CD4-positive, alpha-beta T cell (primary cell): ENCODE measurements at places on chromosomes 2 and 18.

- no peak for DNase-seq
These were observed 980 bp upstream of the SPTBN1 start for GRCh38 chr2:54455131-54455562.

- no peak for DNase-seq
These were observed 5.9 kb upstream of the RALB start for GRCh38 chr2:120246546-120247300.

DNA sequence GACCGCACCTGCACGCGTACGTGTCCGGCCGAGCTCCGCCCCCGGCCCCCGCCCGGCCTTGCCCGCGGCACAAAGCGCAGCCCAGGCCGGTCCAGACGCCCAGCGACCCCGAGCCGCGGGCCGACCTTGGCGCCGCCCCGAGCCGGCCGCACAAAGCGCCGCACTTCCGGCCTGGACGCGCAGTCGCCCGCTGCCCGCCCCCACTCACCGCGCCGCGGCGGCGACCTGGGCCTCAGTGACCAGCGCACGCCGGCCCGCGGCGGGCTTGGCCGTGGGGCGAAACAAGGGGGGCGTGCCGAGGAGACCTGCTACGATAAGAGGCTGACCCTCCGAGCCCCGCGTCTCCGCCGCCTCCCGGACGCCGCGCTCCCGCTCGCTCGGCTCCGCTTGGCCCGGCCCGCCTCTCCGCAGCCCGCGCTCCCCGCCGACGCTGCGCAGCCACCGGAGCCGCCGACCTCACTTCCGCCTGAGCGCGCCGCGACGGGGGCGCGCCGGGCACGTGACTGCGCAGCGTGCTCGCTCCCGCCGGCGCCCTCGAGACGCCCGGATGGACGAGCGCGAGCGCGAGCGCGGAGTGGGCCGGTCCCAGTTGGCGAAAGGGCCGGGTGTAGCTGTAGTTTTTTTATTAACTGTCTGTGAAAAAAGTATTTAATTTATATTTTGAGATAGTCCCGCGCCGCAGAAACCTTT is at the start of gene FAM168B:
TSS of gene FAM168B (minus strand) at position 455 of the 690 bp plus-strand sequence. CDS start 10,814 bp downstream, outside the sequence.
- DNase-seq, result peak; percentile 89

- no peak for DNase-seq
These were observed 5.6 kb downstream of the FRZB start for GRCh38 chr2:182860858-182861257.

DNA sequence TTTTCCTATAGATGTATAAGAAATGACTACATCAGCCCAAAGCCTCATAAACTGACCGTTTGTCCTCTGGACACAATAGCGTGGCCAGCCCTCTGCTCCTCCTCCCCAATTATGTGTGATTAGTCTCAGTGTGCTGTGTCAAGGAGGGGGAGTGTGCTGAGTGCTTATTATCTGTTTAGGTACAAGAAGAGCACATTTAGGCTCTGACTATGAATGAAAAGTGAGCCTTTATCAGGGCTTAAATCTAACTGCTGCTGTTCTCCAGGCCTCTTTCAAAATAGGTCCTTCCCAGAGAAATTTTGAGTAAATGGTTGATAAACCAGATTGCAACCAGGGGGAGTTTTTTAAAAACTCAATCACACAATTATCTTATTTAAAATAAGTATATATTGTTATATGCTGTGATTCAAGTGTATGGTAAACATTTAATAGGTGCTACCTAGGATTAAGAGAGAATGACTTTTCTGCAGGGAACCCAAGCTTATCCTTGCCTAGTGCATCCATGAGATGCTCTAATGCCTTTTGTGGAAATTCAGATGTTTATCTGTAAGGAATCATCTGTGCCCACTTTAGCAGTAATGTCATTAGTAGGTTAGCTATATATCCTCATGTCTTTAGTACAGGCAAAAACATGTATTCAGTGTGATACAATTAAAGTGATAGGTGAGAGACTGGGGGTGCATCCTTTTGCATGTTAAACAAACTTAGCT is 168.7 kb upstream of the SIX3 start:
- no peak for DNase-seq

DNA sequence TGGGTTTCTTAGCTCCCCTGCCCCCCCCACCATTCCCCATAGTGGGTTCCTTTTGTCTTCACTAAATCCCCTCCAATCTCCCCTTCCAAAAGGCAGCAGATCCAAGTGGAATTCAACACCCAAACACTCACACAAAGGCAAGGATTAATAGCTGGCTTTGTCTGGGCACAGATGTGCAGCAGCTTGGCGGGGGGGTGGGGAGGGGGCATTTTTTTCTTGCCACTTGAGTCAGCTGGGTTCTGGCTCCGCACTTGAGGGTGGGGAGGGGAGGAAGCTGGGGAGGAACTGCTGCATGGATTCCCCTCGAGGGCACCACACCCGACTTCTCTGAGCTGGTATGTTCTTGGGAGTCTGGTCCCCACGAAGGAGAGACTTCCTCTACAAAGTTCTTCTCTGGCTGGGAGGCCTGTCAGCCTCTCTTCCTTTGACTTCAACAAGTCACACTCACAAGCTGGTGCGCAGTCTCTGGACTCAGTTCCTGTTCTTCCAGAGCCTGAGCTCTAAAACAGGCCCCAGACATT is 36.0 kb downstream of the SERTAD2 start:
- DNase-seq, result no peak

DNA sequence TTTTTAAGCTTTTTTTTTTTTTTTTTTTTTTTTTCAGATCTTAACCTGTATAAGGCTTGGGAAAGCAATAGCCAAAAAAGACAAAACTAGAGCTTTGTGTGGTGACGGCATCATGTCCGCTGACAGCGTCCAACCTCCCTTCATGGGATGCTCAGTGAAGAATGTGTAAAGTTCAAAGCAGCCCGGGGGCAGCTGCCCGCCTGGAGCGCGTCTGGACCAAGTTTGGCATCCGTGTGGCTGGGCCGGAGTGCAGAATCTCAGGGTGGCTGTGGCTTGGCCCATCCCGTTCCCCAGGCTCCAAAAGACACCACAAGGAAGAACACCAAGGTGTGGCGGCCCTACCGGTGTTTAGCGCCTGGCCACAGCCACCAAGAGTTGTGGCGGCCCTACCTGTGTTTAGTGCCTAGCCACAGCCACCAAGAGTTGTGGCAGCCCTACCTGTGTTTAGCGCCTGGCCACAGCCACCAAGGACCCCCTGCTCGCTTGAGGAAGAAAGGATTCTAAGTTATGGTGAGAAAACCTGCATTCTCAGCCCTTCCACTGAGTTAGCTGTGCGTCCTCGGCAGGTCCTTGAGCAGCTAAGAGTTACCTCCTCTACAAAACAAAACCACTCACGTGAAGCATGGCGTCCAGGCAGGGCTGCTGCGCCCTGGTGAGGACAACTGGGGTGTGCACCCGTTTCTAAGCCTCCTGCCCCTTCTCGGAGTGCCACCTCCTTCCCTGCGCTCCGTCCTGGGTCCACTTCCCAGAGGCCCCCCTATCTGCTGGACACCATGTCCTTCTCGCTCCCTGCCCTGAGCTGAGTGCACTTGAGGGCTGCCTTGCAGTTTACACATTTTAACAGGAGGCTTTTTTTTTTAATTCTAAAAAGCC is 103.6 kb upstream of the SALL3 start:
- DNase-seq, result no peak

DNA sequence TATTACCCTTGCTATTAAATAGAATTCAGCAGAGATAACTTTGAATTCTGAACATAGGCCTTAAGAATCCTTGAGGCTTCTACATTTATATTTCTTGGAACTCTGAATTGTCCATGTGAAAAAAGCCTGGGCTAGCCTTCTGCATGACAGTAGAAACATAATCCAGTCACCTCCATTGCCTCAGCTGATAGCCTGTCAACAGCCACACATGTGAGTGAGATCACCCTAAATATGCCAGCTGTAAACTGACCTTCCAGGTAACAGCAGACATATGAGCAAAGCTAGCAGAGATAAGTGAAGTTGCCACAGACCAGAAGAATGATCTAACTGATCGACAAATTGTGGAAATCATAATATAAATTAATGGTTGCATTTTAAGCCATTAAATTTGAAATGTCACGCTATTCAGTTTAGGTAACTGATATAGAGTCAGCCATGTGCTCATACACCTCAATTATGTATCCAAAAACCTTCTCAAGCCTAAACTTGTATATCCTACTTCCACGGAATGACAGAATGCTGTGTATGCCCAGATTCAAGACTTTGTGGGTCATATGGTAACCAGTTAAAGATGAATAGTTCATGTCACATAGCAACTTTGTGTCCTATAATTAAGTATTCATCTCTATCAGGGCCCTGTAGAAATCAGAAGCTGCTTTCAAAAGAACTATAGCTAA is 48.1 kb upstream of the SETBP1 start:
- DNase-seq, result no peak

- DNase-seq, result no peak
These were observed 3.0 kb downstream of the SPATA3 start for GRCh38 chr2:230998882-230999281.

DNA sequence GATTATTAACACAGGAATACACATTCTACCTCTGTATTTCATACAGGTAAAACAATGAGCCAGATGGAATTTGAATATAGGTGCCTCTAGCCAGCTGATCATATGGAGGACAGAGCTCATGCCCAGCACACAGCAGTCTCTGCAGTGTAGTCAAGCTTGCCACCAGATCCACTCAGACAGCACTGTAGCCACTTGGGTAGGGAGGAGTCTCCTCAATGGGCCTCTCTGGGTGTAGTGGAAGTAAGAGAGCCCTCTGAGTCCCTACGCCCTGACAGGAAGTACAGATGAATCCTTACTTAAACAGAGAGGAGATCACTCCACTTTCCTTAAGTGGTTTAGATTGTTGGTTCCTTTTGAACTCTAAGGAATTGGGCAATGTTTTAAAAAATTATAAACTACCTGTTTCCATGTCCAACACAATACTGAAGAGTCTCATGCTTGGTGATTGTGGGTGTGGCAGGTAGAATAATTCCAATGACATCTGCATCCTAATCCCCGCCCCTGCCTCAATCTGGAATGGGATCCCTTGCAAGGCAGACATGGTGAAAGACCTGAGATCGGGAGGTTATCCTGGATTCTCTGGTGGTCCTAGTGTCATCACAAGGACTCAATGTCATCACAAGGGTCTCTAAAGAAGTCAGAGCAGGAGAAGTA is 23.0 kb upstream of the TMEM200C start:
- no peak for DNase-seq

DNA sequence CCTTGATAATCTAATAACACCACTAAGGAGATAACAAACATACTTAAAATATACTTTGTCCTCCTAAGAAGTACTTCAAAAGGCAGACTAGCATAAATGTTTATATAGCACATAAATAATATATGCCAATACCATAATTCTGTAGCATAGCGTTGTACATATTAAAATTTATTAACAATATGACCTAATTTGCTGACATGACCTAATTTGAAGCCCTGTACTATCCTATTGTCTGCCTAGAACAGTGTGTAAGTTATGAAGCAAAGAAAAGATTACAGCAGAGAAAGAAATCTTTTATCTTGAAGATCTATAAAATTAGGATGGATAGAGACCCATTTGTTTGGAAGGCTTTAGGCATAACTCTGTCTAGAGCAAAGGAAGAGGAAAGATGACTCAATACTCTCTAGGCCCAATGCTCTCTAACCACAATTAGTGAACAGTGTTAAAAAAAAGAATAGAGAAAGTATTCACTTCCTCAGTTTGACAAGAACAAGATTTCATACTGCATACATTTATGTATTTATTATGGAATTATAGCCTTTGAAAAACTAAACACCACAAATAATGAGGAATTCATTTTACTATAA is 231.3 kb downstream of the ZRANB3 start:
- no peak for DNase-seq

- no peak for DNase-seq
These were observed 14.6 kb downstream of the STRADB start for GRCh38 chr2:201466050-201466675.

- no peak for DNase-seq
These were observed 14.6 kb downstream of the SLC4A5 start for GRCh38 chr2:74328573-74328972.

- no peak for DNase-seq
These were observed 90.3 kb downstream of the C1QL2 start for GRCh38 chr2:119068154-119068725.

DNA sequence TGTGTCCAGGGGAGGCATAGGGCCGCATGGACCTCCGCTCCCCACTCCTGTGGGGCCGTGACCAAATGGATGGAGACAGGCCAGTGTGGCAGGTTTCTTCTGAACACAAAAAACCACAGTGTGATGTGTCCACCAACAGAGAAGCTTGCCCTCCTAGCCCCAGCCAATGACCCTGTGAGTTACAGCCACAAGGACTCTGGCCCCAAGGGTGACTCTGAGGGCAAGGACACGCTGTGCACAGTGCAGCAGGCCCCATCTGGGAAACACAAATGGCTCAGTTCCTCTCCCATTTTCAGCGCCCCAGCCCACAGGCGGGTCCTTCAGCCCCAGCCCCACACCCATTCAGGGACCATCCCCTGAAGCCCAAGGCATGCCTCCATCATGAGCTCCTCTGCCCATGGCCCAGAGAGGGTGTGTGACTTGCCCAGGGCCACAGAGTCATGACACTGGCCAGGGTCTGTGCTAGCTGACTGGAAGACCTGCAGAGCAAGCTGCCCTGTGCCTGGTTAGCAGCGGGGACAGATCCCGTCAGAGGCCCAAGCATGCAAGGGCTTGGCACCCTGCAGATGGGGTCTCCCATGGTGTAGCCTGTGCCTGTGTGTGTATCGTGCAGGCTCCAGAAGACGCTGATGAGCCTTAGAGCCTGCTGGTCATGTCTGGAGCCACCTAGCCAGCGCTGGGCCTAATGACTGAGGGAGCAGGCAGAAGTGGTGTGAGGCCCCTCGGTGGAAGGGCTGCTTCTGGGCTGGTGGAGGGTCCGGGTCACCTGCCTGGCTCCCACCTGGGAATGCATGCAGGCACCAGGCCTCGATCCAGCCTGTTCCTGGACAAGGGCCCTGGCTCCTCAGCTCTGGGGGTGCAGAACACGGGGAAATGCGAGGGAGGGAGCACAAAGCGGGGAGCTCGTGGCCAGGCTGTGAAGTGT is 47.7 kb downstream of the HS6ST1 start:
- no peak for DNase-seq

DNA sequence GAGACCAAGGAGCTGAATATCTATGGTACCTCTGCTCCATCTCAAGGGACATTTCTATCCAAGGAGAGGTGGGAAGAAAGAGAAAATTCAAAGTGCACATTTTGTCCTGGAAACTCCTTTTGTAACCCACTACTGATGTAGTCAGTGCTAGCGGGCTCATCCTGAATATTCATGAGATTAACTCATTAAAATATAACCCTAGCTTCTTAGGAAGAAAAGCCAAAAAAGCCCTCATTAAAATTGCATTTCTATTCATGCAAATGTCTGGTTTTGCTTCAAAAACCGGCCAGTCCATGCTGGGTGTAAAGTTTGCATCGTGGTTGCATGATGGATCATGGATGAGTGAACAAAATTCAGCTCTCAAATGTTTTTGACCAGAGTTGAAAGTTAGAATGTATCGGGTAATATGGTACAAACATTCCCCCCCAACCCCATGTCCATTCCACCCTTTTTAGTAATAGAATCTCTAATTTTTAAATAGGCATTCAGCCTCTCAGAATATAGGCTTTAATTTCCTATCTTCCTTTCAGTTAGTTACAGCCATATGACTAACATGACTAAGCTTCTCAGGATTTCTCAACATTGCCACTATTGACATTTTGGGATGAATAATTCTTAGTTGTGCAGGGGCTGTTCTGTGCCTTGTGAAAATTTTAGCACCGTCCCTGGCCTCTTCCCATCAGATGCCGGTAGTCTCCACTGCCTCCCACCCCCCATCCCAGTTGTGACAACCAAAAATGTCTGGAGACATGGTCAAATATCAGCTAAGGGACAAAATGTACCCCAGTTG is 104.2 kb upstream of the RND3 start:
- DNase-seq, result no peak

- no peak for DNase-seq
These were observed 189.0 kb downstream of the PRKCE start for GRCh38 chr2:45840481-45840880.

- DNase-seq, result no peak
These were observed 36.2 kb upstream of the LPIN1 start for GRCh38 chr2:11710210-11710609.

- no peak for DNase-seq
These were observed 232.0 kb upstream of the NETO1 start for GRCh38 chr18:73099759-73100158.
